Stimulated activated memory B cell treated with anti-CD40 and anti-IgM and Interleukin-4, amounts not matched to agents 10 μg/mL and 1 μg/mL and 100 μg/mL, for 72 hours (primary cell): ENCODE measurements at places on chromosomes 11 and 22.

DNA sequence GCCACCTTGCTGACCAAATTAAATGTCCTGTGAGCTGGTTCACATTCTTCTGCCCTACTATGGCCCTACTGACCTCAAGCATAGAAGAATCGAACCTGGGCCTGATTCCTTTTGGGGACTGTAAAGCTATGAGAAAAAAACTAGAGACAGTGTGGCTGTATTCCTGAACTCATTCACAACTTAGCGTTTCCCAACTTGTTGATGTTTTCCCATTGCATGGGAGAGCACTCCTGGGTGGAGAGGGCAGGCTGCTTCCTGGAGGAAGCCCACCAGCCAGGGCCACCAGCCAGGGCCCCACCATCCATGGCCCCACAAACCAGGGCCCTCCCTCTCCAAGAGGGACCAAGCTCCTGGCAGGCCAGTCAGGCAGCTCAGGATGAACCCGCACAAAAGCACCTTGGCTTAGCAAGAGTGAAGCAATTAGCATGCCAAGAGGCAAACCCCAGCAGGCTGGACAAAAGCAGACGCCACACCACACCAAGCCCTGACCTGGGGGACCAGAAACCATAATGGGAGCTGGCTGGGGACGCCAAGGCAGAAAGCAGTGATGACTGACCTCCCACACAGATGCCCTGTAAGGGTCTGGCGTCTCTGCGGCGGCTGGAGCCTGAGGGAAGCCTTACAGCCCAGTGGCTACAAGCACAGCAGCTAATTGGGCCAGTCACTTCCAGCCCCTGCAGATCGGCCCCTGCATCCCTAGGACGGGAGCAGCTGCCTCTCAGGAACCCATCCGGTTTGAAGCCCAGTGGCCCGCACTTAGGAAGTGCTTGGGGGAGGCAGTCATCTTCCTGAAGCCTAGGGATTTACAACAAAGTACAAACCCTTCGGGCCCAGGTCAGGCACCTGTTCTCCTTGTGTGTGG lies 2.1 kb downstream of the CERK start:
- no peaks in the 10 kb centered on the region for H3K27me3 ChIP-seq
- H3K4me1 ChIP-seq, result peaks cover 64% of the 10 kb centered on the region
- peak overlapping the region; percentile 87 for H3K4me3 ChIP-seq

DNA sequence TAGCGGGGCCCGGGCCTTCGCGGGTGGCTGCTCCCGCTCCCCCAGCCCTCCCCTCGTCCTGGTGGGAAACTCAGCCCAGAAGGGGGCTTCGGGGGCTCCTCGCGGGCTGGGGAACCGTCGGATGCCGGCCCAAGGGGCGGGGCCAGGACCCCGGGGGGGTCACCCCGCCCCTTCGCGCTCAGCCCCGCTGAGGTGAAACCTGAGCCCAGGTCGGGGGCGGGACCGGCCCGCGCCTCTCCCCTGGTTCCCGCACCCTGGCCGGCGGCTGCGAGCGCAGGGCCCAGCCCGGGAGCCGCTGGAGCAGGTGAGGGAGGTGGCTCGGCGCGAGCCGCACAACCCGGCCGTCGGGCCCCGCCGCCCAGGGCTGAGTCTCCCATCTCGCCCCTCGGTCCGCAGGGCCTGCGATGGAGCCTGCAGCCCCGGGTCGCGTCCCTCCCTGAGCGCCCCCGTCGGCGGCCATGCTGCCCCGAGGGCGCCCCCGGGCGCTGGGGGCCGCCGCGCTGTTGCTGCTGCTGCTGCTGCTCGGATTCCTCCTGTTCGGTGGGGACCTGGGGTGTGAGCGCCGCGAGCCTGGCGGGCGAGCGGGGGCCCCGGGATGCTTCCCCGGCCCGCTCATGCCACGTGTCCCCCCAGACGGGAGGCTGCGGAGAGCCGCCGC lies at the start of gene LARGE2:
TSS of gene LARGE2 (plus strand) at position 232 of the 658 bp plus-strand sequence. CDS start at position 459, 227 bp downstream.
- ATAC-seq, result peak; percentile 21
- peaks cover 63% of the 10 kb centered on the region for H3K4me1 ChIP-seq
- peak within 1 kb of the TSS; percentile 92 for H3K4me3 ChIP-seq
- H3K27ac ChIP-seq, result peak within 1 kb of the TSS; percentile 85
- H3K27me3 ChIP-seq, result no peaks in the 10 kb centered on the region

GRCh38 chr11:68150037-68150436 lies 28.8 kb upstream of the CHKA start:
- H3K27me3 ChIP-seq, result peaks cover 18% of the 10 kb centered on the region
- no peak overlapping the region for H3K4me3 ChIP-seq
- no peaks in the 10 kb centered on the region for H3K36me3 ChIP-seq
- ATAC-seq, result no peak
- no peaks in the 10 kb centered on the region for H3K4me1 ChIP-seq
- no peak overlapping the region for H3K27ac ChIP-seq

DNA sequence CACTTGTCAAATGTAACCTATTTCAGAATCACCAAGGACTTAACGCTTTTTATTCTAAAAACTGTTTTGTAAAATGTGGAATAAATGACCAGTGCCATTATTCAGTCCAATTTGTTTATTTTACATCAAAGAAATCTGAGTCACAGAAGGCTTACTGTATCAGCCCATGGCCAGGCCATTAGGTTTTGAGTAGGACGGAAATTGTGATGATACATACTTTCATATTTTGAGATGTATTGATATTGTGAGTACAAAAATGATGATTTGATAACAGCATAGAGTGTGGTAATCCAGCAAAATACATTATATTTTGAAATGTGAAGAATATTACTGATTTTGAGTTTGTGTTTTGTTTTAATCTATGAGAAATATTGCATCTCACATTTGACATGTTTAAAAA lies 81.1 kb downstream of the PIWIL3 start:
- H3K27ac ChIP-seq, result no peak overlapping the region
- H3K36me3 ChIP-seq, result no peaks in the 10 kb centered on the region
- peaks cover 31% of the 10 kb centered on the region for H3K27me3 ChIP-seq

GRCh38 chr11:80365076-80365725 lies 924.4 kb upstream of the TENM4 start:
- no peak overlapping the region for H3K4me3 ChIP-seq
- no peak for ATAC-seq
- no peaks in the 10 kb centered on the region for H3K36me3 ChIP-seq
- H3K4me1 ChIP-seq, result no peaks in the 10 kb centered on the region
- H3K27ac ChIP-seq, result no peak overlapping the region

GRCh38 chr22:49810363-49811019 lies 17.2 kb downstream of the BRD1 start:
- ATAC-seq, result no peak
- H3K4me3 ChIP-seq, result no peak overlapping the region
- no peaks in the 10 kb centered on the region for H3K27me3 ChIP-seq
- H3K4me1 ChIP-seq, result peaks cover 82% of the 10 kb centered on the region
- peaks cover 32% of the 10 kb centered on the region for H3K36me3 ChIP-seq

- H3K27ac ChIP-seq, result no peak overlapping the region
- peaks cover 34% of the 10 kb centered on the region for H3K27me3 ChIP-seq
- H3K36me3 ChIP-seq, result no peaks in the 10 kb centered on the region
- no peak for ATAC-seq
- peak overlapping the region; percentile 69 for H3K4me3 ChIP-seq
- peaks cover 20% of the 10 kb centered on the region for H3K4me1 ChIP-seq
Measured at GRCh38 chr22:49671331-49672013, 156.2 kb downstream of the BRD1 start.

GRCh38 chr11:93694109-93694508 lies 32.6 kb downstream of the CEP295 start:
- H3K36me3 ChIP-seq, result peaks cover 63% of the 10 kb centered on the region
- H3K27ac ChIP-seq, result no peak overlapping the region
- H3K4me3 ChIP-seq, result no peak overlapping the region
- peaks cover 6% of the 10 kb centered on the region for H3K4me1 ChIP-seq

DNA sequence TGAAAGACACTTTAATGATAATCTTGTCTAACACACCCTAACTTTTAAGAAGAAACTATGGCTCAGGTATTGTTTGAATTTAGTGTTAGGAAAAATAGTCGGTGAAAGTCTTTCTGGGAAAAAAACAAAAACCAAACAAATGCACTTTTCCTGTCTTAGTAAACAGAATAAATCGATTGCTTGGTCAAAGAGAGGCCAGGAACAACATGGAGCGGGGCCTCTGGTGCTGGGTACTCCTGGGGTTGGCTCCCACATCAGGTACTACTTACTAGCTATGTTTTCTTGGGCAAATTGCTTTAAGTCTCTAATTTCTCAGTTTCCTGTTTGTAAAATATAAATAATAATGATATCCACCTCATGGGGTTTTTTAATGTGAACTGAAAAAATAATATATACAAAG lies 46.8 kb downstream of the NAV2 start:
- peaks cover 15% of the 10 kb centered on the region for H3K27me3 ChIP-seq
- no peaks in the 10 kb centered on the region for H3K4me1 ChIP-seq
- no peak overlapping the region for H3K27ac ChIP-seq
- no peak overlapping the region for H3K4me3 ChIP-seq
- H3K36me3 ChIP-seq, result no peaks in the 10 kb centered on the region

- no peak overlapping the region for H3K27ac ChIP-seq
- H3K4me3 ChIP-seq, result no peak overlapping the region
- H3K36me3 ChIP-seq, result no peaks in the 10 kb centered on the region
- no peak for ATAC-seq
- H3K27me3 ChIP-seq, result peaks cover 20% of the 10 kb centered on the region
Measured at GRCh38 chr22:44995105-44995514, 14.7 kb downstream of the PHF21B start.

DNA sequence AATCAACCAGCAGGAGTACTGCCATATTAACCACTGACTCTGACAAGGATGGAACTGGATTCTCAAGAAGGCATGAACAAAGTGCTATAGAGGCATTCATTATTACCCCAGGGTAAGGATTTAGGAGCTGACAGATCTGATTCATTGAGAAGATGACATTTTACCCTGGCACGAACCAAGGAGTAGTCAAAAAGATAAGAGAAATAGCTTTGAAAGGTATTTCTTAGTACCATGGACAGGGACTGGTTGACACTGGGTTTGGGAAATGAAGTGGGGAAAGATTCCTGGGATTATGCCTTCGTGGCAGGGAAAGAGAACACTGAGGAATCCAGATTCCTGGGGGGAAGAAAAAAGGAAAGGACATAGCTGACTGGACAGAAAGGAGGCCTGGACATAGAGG lies 5.1 kb upstream of the SAAL1 start:
- H3K27me3 ChIP-seq, result peaks cover 43% of the 10 kb centered on the region
- no peak overlapping the region for H3K27ac ChIP-seq
- peaks cover 11% of the 10 kb centered on the region for H3K4me1 ChIP-seq
- no peak overlapping the region for H3K4me3 ChIP-seq
- H3K36me3 ChIP-seq, result no peaks in the 10 kb centered on the region
- no peak for ATAC-seq

DNA sequence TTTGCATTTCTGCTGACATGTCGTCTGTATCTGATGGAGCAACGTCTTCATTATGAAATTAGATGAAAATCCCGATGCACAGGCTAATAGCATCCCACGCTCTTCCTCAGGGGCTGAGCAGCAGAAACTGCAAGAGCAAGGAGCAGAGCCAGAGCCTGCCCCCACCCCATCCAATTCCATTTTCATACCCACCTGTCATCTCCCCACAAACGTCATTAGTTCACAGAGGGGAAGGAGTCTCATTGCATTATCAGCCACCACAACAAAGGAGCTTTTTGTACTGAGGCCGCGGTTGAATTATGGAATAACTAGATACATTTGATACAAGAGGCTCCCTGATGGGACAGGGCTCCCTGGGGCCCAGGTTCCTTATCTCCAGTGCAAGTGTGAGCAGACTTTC lies 515.0 kb downstream of the NTM start:
- ATAC-seq, result no peak
- H3K27ac ChIP-seq, result no peak overlapping the region
- no peaks in the 10 kb centered on the region for H3K4me1 ChIP-seq
- H3K27me3 ChIP-seq, result no peaks in the 10 kb centered on the region

DNA sequence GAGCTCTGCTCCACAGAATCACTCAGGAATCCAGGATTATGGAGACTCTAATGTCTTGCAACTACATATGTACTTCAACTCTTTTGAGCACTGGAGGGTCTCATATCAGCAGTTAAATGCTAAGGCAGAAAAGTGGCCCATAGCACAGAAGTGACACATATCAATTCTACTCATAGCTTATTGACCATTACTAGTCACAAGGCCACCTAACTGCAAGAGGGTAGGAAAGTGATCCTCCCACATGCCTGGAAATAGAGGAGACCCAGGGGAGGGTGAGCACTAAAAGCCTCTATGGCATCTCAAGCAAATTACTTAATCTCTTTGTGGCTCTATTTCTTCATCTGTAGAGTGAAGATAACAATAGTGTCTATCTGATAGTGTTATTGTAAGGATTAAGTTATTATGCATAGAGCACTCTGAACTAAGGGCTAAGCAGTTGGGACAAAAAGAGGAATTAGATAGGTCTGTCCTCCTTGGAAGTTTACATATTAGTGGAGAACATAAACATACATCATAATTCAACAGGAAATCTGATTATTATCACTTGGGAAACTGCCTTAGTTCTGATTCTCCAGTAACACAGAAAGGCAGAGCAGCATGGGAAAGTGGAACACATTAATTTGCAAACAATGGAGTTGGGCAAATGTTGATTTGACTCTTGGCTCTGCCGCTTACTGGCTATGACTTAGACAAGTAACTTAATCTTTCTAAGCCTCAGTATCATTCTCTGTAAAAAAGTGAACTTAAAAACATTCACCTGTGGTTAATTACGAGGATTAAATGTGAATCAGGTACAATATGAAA lies 25.1 kb upstream of the USP47 start:
- peaks cover 38% of the 10 kb centered on the region for H3K27me3 ChIP-seq
- no peak overlapping the region for H3K4me3 ChIP-seq
- ATAC-seq, result no peak
- H3K36me3 ChIP-seq, result no peaks in the 10 kb centered on the region

GRCh38 chr11:2663506-2663905 lies 36.3 kb downstream of the KCNQ1OT1 start:
- H3K27ac ChIP-seq, result no peak overlapping the region
- ATAC-seq, result no peak
- H3K4me3 ChIP-seq, result no peak overlapping the region
- H3K36me3 ChIP-seq, result peaks cover 70% of the 10 kb centered on the region
- no peaks in the 10 kb centered on the region for H3K27me3 ChIP-seq
- no peaks in the 10 kb centered on the region for H3K4me1 ChIP-seq

DNA sequence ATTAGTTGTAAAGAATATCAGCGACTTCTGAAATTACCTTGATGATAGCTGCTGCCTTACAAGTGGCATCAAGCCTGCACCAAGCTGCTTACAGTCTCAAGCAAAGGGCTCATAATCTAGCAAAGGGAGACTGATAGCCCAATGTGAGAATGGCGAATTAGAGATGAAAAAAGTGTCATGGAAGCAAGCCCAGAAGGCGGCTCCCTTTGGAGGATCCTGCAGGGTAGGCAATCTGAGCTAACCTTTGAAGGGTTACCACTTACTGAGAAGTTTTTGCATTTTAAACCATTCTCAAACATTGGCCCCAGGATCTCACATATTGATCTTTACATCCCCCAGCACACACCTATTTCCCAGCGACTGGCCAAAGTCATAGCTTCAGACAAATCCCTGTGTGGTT lies 18.5 kb downstream of the GAB2 start:
- no peaks in the 10 kb centered on the region for H3K36me3 ChIP-seq
- ATAC-seq, result no peak
- H3K4me1 ChIP-seq, result peaks cover 42% of the 10 kb centered on the region
- H3K27ac ChIP-seq, result no peak overlapping the region
- no peaks in the 10 kb centered on the region for H3K27me3 ChIP-seq
- H3K4me3 ChIP-seq, result no peak overlapping the region

- no peaks in the 10 kb centered on the region for H3K36me3 ChIP-seq
- peaks cover 2% of the 10 kb centered on the region for H3K27me3 ChIP-seq
- no peak overlapping the region for H3K4me3 ChIP-seq
- H3K4me1 ChIP-seq, result no peaks in the 10 kb centered on the region
- ATAC-seq, result no peak
Measured at GRCh38 chr11:82794490-82794889, 60.8 kb upstream of the FAM181B start.
